CD4-positive, alpha-beta T cell treated with Interleukin-4 for 1 hour (primary cell): ENCODE measurements at places on chromosomes 6 and 20.
A peak's percentile ranks its signal among the peaks of the same experiment; 100 is the strongest.

DNA sequence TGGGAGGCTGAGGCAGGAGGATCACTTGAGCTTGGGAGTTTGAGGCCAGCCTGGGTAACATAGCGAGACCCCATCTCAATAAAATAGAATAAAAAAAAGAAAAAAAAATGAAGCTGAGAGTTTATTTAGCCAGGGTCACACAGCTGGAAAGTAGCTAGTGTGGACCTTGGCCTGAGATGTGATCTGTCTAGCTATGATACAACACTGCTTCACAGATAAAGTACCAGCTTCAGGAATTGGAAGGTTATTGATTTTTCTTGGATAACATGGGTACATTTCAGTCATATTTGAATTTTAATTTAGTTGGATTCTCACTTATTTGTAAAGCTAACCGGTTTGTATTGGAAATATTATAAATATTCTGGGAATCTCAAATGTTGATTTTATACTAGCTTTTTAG lies 5.1 kb downstream of the FARS2 start:
- no peak for DNase-seq

DNA sequence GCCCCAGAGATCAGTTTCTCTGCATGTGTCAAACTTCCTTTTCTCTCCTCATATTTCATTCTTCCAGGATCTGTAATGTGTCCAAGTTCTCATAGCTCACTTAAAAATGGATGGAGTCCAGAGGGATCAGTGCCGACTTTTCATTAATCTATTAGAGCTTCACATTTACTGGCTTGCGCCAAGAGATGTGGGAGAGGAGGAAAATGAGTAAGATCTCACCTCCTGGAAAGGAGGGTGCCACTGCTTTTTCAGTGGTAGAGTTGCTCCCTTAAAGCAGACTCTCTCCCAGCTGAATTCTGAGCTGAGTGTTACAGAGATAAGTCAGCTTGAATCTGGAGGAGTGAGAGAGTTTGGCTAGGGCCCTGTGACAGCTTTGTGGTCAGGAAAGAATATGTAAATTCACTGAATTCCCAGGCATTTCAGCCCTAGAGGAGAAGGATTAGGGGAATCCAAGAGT lies 175.9 kb downstream of the SOX4 start:
- DNase-seq, result no peak

DNA sequence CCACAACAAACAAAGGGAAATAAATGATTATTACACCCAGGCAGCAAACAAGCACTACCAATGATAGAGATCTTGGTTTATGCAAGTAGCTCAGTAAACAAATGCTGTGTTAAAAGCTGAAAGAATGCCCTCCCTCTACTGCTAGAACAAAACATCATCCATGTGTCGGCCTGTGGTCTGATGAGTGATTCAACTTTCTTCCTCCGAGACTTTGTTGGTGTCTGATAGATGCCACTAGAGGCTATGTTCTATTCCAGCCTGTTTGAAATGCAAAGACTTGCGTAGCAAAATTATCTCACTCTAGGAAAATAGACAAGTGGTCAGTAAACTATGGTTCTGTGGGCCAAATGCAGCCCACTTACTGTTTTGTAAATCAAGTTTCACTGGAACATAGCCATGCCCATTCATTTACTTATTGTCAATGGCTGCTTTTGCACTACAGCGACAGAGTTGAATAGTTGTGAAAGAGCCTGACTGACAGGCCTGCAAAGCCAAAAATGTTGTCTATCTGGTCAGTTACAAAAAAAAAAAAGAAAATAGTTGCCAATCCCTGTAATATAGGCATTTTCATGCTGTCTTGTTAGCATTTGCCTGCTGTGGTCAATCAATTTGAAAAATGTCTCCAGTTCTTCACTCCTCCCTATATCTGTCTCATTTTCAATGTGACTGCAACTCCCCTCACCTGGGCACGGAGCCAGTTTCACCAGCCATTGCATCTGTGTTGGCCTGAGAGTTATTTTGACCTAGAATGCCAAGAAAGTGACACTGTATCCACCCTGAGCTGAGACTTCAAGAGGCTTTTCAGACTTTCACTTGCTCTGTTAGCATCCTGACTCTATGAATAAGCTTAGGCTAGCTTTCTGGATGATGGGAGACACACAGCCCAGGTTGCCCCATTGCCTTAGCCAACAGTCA lies 544.6 kb upstream of the BTBD3 start:
- no peak for DNase-seq

DNA sequence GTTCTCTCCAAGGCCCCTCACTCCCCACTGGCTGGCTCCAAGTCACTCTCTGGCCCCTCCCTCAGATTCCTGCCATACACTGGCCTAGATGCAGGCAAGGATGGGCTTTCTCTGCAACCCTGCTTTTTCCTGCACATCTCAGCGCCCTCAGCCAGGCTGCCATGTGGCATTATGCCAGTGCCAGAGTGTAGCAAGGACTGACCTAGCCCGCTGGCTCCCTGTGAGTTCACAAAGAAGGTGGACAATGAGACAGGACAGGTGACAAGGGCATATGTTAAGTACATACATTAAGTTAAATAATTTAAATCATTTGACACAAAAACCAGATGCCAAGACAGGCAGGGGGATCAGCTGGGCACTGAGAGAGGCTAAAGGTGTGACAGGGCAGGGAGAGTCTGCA lies 394.6 kb downstream of the ZFAND3 start:
- no peak for DNase-seq

GRCh38 chr6:122381494-122382265 lies 17.8 kb upstream of the HSF2 start:
- DNase-seq, result peak; percentile 67

DNA sequence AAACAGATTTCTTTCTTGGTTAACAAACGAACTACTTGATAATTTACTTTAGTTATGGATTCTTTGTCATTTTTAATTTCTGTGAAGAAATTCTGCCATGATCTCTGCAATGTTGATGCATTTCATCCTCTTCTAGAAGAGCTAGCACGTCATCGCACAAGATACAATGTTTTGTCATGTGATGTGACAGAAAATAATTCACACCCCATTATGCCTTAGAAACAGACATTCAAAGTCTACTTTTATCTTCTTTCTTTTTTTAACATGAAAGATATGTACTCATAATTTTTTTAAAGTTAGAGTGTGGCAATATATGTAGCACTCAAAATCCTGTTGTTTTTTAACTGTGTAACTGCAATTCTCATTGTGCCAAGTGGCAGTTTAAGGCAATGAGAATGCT lies 39.6 kb upstream of the NELFCD start:
- no peak for DNase-seq

DNA sequence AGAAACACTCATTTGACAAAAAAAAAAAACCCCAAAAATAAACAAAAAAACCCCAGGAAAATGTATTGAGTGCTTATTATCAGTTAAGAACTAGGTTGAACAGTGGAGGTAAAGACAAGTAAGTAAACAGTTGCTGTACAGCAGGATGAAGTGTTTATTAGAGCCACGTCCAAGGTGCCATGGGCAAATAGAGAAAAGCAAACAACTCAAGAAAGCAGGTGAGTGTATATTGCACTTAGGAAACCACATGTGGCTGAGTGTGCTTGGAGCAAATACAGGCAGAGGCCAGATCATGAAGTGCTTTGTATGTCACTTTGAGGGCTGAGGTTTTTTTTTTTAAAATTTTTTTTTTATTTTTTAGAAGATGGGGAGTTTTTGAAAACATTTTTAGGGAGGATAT lies 98.3 kb downstream of the MACROD2 start:
- DNase-seq, result no peak

- no peak for DNase-seq
Measured at GRCh38 chr6:34560366-34561226, 4.5 kb upstream of the SPDEF start.

DNA sequence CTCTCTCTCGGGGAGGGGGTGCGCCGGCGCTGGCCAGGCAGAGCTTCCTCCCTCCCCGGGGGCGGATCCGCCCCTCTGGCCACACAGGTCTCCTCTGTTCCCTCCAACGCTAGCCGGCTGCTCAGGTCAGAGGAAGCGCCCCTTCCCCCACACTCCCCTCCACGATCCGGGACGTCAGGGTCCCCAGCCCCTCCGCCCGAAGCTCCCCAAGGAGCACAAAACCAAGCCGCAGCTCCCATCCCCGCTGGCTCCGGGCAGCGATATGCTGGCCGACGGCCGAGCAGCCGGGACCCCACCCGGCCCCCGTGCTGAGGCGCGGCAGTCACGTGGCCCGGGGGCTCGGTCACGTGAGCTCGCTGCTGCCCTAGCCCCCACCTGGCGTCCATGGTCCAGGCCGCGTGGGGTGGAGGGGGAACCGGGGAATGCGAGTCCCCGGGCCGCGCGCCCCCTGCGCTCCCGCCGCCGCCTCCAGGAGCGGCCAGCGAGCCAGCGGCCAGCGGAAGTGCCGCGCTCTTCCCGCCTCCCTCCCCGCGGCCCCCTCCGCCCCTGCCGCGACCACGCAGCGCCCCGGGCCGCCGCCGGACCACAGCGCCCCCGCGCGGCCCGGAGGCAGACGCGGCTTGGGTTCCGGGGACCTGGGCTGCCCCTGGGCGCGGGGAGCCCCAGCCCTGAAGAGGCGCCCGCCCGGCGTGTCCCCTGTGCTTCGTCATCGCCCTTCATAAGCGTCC lies at the start of gene SLC35B2:
SLC35B2 (minus strand) TSS at position 504 of the 728 bp plus-strand sequence; CDS start at position 386, 118 bp downstream.
- peak; percentile 77 for DNase-seq
